ENCODE measurements at places on chromosomes 2 and 18. TPM values are rescaled to one million over a fixed set of nuclear protein-coding genes. Genes with fewer than 3 reads are reported as not detected.

GRCh38 chr2:235702186-235702585, 208.3 kb downstream of the AGAP1 start:
- no peak for DNase-seq

- no peak for DNase-seq
These were observed 39.4 kb upstream of the ITGB6 start for GRCh38 chr2:160239436-160239835.

GRCh38 chr2:85308896-85309555, 18.8 kb downstream of the TGOLN2 start:
- DNase-seq, result peak; percentile 41

DNA sequence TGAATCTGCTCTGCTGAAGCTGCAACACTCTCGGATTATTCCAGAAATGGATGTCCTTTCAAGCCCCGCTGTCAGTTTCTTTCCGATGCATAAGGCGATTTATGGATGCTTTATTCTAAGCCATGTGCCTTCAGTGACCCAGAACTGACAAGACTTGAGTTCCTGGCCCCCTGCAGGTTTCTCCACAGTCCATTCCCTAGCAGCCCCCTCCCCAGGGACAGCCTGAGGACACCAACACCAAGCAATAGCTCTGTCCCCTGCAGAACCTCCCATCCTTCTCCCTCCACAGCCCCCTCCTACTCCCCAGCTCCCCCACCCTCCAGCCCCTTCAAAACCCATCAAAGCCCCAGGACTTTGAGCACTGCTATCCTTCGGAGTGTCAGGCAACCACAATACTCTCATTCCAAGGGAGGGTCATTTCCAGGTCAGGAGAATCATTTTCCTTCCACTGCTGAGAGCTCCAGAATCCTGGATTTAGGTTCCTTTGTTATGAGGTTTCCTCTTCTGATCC, 24.6 kb upstream of the SPP2 start:
- no peak for DNase-seq

Gene SP140L
- total RNA-seq, result 19.5 TPM

- no peak for DNase-seq
These were observed 70.2 kb downstream of the PRKRA start for GRCh38 chr2:178380763-178381162.

GRCh38 chr2:70777450-70777849, 9.4 kb upstream of the ADD2 start:
- DNase-seq, result no peak

GRCh38 chr2:75064691-75065396, 106.4 kb downstream of the POLE4 start:
- peak; percentile 51 for DNase-seq

- DNase-seq, result no peak
These were observed 9.8 kb upstream of the RNF138 start for GRCh38 chr18:32081881-32082280.

DNA sequence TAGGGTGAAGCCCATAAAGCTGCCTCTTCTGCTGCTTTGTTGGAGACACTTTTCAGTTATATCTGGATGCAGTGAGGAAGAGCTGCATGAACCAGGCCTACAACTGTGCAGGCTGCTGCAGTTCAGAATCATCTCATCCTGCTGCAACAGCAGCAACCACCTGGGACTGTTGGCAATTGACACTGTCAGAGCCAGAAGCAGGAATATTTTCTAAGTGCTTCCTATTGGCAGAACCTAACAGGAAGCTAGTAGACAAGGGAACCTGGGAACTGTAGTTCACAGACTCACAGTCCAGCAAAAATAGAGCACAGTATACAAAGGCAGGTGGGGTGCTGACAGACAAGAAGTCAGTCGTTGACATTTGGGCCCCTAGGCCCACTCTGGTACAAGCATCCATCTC, 452.9 kb upstream of the SPRED2 start:
- no peak for DNase-seq

GRCh38 chr2:224310943-224311625, 90.8 kb downstream of the FAM124B start:
- DNase-seq, result no peak

Gene ATP6V1C2
- total RNA-seq, result 0.26 TPM

GRCh38 chr2:38653715-38654527, 12.0 kb upstream of the GALM start:
- no peak for DNase-seq

- DNase-seq, result no peak
These were observed 94.6 kb downstream of the CD8B2 start for GRCh38 chr2:106581755-106582147.

Measured in mucosa of gallbladder (tissue), 1 donor.